Kidney (tissue), 22 donors: ENCODE measurements at places on chromosomes 11 and 22.
A peak's percentile ranks its signal among the peaks of the same experiment; 100 is the strongest.

GRCh38 chr22:21942407-21943343, 10.0 kb downstream of the PPM1F start:
- no peak for DNase-seq

- no peak for DNase-seq
Observed at GRCh38 chr22:49815641-49816091, 12.0 kb downstream of the BRD1 start.

DNA sequence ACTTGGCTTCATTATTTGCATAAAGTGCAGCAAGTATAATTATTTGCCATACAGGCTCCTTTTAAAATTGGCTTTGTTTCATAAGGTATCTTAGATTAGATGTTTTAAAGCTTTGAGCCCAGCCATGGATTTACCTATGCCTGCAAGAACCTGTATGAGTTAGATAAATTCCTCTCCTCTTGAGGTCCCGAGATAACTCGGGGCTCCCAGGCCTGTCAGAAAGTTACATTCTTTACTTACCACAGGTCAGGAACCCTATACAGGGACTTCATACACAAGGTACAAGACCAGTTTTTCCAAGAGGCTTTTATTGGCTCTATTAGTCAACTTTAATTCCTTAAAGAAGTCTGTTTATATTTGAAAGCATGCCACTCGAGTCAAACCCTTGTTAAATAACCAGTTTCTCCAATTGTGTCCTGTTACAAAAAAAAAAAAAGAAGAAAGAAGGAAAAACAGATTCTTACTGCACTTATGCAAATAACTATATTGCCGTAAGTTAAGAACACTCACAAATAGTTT, 2.3 kb upstream of the C1QTNF6 start:
- no peak for DNase-seq

DNA sequence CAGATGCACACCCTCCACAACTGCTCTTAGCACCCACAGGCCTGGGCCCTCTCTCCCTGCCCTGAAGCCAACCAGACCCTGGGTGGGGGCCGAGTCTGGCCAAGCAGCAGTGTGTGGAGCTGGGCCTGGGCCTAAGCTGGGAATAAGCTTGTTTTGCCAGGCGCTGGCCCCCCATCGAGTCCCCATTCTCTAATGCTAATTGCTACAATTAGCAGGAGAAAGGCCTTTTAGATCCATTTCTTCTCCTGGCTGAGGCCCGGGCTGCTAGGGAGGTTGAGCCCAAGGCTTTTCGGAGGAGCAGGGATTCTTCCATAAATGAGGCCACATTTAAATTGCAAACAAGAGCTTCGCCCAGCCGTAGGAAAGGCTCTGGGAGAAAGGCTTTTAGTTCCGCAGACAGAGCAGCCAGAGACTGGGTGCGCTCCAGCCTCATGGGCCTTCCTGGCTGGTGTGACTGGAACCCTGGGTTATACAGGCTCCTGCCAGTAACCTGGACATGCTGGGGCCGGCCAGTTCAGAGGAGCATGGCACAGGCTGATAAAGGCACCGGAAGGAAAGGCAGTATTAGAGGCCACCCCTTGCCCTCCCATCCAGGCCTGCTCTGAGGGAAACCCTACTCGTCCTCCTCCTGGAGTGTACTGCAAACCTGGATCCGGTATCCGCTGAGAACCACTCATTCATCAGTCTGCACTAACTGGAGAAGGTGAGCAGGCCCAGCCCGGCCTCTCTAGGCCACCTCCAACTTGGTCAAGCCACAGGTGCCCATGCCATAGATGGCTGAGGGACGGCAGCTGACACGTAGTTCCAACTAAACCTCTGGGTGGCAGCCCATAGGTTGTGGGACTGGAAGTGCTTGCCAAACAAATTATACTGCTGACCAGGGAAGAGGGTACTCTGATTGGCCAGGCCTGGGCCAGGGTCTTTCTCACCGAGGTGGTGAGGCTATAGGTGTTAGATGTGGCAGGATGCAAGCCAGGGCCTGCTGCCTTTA, 6.2 kb downstream of the KCNQ1OT1 start:
- DNase-seq, result peak; percentile 55

- no peak for DNase-seq
Observed at GRCh38 chr11:14029440-14029839, 66.9 kb downstream of the SPON1 start.

- no peak for DNase-seq
Observed at GRCh38 chr11:2389377-2390026, 11.0 kb upstream of the TSSC4 start.

DNA sequence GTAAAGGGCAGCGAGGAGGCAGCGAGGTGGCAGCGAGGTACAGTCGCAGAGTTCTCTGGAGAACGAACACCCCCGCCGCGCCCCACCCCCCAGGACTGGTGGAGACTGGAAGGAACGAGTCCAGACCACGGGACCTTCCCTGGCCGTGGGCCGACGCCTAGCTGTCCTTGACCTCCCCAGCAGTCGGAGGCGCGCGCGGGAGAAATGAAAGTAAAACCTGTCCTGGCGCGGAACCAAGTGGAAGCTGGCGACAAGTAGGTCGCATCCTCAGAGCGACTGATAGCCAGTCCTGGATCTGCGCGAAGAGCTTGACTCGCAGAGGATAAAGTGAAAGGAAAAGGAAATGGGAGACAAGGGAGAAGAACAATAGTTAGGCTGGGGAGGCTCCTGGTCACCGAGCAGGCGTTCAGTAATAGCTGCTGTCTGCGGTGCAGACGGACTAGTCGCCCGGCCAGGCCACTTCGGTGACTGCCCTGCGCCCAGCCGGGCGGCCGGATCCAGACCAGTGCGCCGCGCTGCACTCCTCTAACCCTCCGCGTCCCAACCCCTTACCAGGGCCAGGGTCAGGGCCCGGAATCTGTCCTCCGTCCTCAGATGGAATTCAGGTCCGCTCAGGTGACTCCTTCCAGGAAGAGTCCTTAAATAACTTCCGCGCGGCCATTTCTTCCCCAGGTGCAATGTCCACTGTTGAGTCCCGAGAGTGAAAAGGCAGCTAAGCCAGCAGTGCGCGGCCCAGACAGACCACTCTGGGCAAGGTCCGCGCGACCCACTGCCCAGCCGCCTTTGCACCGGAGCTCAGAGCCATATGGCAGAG, 1.9 kb upstream of the ADM start:
- DNase-seq, result peak; percentile 89
